T47D (cell line): ENCODE measurements at places on chromosomes 11 and 22.

DNA sequence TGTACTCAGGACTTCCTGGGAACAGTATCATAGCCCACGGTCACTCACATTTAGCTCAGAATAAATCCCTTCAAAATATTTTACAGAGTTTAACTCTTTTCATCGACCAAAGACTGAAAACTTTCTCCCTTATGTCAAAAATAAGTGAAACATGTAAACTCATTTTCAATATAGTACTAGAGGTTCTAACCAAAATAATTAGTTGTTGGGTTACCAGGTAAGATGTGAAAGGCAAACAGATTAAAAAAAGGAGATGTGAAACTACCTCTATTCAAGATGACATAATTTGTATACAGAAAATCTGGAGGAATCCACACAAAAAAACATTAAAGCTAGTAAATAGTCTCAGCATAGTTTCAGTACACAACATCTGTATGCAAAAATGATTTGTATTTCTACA is 20.3 kb downstream of the XKR3 start:
- no peak for DNase-seq

GRCh38 chr11:107598225-107599139 is 7.5 kb downstream of the ELMOD1 start:
- DNase-seq = peak; percentile 56

GRCh38 chr22:44037519-44038375 is 13.6 kb downstream of the PARVB start:
- no peak for DNase-seq

- no peak for DNase-seq
These were observed 7.0 kb upstream of the CCDC86 start for GRCh38 chr11:60834742-60835533.

DNA sequence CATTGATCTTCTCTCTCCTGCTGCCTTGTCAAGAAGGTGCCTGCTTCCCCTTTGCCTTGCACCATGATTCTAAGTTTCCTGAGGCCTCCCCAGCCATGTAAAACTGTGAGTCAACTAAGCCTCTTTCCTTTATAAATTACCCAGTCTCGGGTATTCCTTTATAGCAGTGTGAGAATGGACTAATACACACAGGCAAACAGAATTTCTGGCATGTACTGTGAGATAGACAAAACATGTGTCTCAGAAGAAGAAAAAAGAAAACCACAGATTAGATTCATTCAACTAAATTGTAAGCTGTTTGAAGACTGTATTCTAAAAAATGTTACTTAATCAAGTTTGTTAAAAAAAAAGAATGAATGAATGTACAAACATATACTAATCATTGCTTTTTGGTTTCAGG is 1.5 kb upstream of the MMP20 start:
- DNase-seq = no peak

DNA sequence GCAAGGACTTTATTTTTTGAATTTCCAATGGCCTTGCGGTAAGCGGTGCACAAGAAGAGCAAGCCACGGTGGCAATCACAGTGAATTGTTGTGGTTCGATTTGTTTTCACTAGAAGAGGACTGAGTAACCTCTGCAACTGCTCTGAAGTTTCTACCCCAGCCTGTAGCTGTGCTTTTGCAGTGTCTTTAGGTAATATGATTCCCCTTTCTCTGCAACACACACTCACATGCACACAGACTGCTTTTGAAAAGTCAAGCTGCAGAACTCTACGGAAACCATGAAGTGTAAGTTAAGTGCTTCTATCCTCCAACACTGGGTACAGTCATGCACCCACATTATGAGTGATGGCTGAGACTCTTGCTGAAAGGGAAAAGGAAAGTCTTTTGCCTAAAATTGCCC is 38.4 kb downstream of the CD44 start:
- DNase-seq = no peak

DNA sequence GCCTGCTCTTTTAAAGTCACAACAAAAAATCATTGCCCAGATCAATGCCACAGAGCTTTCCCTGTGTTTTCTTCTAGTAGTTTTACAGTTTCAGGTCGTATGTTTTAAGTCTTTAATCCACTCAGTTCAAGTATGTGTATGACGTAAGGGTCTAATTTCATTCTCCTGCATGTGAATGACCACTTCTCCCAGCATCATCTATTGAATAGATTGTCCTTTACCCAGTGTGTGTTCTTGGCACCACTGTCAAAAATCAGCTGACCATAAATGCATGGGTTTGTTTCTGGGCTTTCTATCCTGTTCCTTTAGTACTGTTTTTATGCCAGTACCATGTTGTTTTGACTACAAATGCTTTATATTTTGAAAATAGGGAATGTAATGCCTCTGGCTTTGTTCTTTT is 28.1 kb downstream of the INTS4 start:
- no peak for DNase-seq

GRCh38 chr11:74773476-74773875 is 24.8 kb downstream of the RNF169 start:
- no peak for DNase-seq

DNA sequence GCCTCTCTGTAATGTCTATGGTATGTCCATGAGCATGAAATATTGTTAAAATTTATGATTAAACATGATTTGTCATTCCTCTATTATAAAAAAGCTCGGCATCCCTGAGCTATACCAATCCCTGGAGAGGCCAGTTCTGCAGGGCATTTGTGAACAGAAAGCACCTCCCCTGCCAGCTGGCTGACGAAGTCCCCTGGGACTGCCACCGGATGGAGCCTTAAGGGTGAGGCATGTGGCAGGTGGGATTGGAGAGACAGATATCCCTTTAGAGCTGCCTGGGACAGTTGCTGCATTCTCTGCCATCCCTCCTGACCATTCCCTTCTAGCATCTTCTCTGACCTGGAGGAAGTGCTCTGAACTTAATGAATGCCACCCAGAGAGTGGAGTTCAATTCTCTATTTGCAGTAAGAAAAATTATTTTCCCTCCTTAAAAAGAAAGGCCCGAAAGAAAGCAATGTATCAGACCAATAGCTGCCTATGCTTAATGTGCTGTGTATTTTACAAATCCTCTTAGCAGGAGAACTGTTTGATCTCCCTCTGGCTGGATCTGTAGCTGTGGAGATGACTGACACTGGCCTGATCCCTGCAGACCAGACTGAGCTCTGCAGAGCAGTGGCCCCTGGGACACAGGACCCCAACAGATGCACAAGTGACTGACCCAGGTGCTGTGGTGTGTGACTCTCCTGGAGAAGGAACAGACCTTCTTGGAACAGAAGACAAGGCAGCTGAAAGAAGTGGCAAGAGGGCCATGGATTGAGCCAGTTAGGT is 219.0 kb upstream of the NAV2 start:
- no peak for DNase-seq
